Sigmoid colon (tissue), 7 donors: ENCODE measurements at places on chromosomes 7 and 10. TPM values are rescaled to one million over a fixed set of nuclear protein-coding genes. Genes with fewer than 3 reads are reported as not detected.
A peak's percentile ranks its signal among the peaks of the same experiment; 100 is the strongest.

DNA sequence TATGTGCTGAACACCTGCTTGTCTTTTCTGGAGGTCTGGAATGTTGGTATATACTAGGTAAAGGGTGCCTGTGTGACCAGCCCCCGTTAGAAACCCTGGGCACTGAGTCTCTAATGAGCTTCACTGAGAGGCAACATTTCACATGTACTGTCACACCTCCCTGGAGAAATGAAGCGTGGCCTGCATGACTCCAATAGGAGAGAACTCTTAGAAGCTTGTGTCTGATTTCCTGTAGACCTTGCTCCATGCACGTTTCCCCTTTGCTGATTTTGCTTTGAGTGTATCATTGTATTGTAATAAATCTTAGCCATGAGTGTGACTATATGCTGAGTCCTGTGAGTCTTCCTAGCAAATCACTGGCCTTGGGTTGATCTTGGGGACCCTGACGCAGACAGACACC is 82.8 kb downstream of the PPP1R3C start:
- H3K4me1 ChIP-seq: no peaks in the 10 kb centered on the region
- H3K27me3 ChIP-seq: no peaks in the 10 kb centered on the region
- DNase-seq: no peak
- no peaks in the 10 kb centered on the region for H3K36me3 ChIP-seq

GRCh38 chr7:1940863-1941262 is 270.8 kb downstream of the ELFN1 start:
- H3K4me3 ChIP-seq: no peak overlapping the region
- no peaks in the 10 kb centered on the region for H3K27me3 ChIP-seq
- no peaks in the 10 kb centered on the region for H3K36me3 ChIP-seq
- no peaks in the 10 kb centered on the region for H3K4me1 ChIP-seq

GRCh38 chr10:125709553-125710474 is 9.7 kb upstream of the EDRF1 start:
- no peak for DNase-seq
- H3K27ac ChIP-seq: peak overlapping the region; percentile 28
- no peak overlapping the region for H3K4me3 ChIP-seq
- H3K27me3 ChIP-seq: no peaks in the 10 kb centered on the region
- no peaks in the 10 kb centered on the region for H3K36me3 ChIP-seq

GRCh38 chr7:74287303-74288033 is 1.7 kb upstream of the CLIP2 start:
- no peak for DNase-seq
- H3K36me3 ChIP-seq: no peaks in the 10 kb centered on the region
- peaks cover 27% of the 10 kb centered on the region for H3K4me1 ChIP-seq
- H3K27ac ChIP-seq: peak overlapping the region; percentile 83
- no peak overlapping the region for H3K4me3 ChIP-seq

GRCh38 chr10:77007834-77008233 is 629.8 kb downstream of the KCNMA1 start:
- H3K27ac ChIP-seq: no peak overlapping the region
- H3K4me3 ChIP-seq: no peak overlapping the region
- DNase-seq: no peak
- no peaks in the 10 kb centered on the region for H3K36me3 ChIP-seq
- H3K4me1 ChIP-seq: peaks cover 25% of the 10 kb centered on the region

DNA sequence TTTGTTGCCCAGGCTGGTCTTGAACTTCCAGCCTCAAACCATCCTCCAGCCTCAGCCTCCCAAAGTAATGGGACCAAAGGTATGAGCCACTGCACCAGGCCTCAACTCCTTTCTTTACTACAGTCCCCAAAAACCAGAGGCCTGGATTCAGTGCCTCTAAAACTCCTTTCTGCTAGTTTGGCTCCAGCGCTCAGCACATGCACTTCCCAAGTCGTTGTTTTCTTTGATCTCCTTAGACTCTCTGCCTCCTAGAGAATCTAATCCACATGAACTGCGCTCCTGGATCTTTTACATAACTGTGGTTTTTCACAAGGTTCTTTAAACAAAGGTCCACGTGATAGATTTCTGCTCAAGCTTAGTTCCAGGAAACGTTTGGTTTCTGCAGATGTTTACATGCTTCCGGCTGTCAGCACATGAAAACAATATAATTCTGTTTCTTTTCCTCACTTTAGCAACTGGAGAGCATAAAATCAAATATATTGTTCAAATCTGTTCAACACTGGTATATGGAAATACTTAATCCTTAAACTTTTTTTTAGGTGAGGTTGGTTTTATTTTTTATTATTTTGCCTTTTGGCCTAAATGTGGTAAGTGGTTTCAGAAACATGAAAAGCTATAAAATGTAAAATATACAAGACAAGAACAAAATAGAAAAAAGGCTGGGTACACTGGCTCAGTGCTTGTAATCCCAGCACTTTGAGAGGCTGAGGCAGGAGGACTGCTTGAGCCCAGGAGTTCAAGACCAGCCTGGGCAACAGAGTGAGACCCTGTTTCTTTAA is 270.5 kb upstream of the MKLN1 start:
- no peaks in the 10 kb centered on the region for H3K27me3 ChIP-seq
- H3K36me3 ChIP-seq: no peaks in the 10 kb centered on the region
- peaks cover 81% of the 10 kb centered on the region for H3K4me1 ChIP-seq
- no peak for DNase-seq

GRCh38 chr10:114577133-114577532 is 80.9 kb downstream of the ABLIM1 start:
- DNase-seq: no peak
- H3K27ac ChIP-seq: peak overlapping the region; percentile 55
- no peak overlapping the region for H3K4me3 ChIP-seq
- no peaks in the 10 kb centered on the region for H3K27me3 ChIP-seq
- no peaks in the 10 kb centered on the region for H3K36me3 ChIP-seq

DNA sequence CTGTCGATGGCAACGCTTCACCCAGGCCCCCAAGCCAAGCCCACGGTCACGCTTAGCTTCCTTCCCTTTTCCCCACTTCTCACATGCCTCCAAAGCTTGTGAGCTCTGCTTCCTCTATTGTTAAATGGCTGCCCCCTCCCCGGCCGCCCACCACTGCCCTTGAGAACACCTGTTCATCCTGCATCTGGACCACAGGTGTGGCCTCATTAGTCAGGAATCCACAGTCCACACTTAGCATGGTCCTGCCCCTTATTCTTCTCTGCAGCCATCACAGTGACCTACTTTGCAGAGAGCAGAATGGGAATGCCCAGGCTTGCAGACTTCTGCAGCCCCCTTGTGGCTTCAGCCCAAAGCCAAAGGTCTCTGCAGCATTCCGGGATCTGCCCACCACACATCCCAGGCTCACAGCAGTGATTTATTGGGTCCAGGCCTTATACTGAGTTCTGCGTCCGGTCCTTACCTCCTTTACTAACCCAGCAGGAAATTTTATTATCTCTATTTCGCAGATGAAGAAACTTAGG is 66.9 kb downstream of the PTPRE start:
- H3K27ac ChIP-seq: no peak overlapping the region
- H3K36me3 ChIP-seq: no peaks in the 10 kb centered on the region
- H3K27me3 ChIP-seq: no peaks in the 10 kb centered on the region
- peaks cover 6% of the 10 kb centered on the region for H3K4me1 ChIP-seq

DNA sequence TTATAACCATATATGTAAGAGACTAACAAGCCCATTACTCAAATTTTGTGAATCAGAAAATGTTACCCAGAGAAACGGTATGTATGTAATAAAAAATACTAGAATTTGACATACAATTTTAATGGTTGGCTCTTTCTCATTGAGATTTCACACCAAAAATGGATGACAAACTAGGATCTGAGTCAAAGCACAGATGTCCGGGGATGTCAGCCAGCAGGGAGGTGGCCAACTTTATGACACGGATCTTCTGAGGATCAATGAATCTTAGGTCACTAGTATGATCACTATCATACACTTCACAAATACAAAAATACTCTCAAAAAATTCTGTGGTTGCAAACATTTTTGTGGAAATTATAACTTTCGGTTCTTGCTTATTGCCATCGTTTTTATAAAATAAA is 173.5 kb upstream of the NFE2L3 start:
- DNase-seq: no peak
- H3K4me3 ChIP-seq: no peak overlapping the region
- no peak overlapping the region for H3K27ac ChIP-seq
- no peaks in the 10 kb centered on the region for H3K4me1 ChIP-seq

- DNase-seq: no peak
- no peak overlapping the region for H3K4me3 ChIP-seq
- H3K4me1 ChIP-seq: no peaks in the 10 kb centered on the region
- no peaks in the 10 kb centered on the region for H3K27me3 ChIP-seq
- no peak overlapping the region for H3K27ac ChIP-seq
- no peaks in the 10 kb centered on the region for H3K36me3 ChIP-seq
Observed at GRCh38 chr7:21305455-21306235, 122.2 kb upstream of the SP4 start.

DNA sequence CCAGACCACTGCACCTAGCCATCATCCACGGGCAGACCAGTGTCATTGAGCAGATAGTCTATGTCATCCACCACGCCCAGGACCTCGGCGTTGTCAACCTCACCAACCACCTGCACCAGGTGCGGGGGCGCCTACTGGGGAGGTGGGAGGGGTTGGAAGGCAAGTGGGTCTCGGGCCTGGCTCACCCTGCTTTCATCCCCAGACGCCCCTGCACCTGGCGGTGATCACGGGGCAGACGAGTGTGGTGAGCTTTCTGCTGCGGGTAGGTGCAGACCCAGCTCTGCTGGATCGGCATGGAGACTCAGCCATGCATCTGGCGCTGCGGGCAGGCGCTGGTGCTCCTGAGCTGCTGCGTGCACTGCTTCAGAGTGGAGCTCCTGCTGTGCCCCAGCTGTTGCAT is 4.6 kb downstream of the NFKB2 start:
- peak overlapping the region; percentile 97 for H3K27ac ChIP-seq
- peaks cover 51% of the 10 kb centered on the region for H3K36me3 ChIP-seq
- no peak overlapping the region for H3K4me3 ChIP-seq
- H3K4me1 ChIP-seq: peaks cover 82% of the 10 kb centered on the region
- H3K27me3 ChIP-seq: no peaks in the 10 kb centered on the region

The EBLN1 gene
- not detected for polyA plus RNA-seq

The ABHD11 gene
- polyA plus RNA-seq: 81.7 TPM

The CXCL12 gene
- polyA plus RNA-seq: 13.6 TPM
